SK-N-SH treated with all-trans-retinoic acid at 6 μM for 48 hours (cell line): ENCODE measurements at places on chromosomes 7 and 10.
A peak's percentile ranks its signal among the peaks of the same experiment; 100 is the strongest.

DNA sequence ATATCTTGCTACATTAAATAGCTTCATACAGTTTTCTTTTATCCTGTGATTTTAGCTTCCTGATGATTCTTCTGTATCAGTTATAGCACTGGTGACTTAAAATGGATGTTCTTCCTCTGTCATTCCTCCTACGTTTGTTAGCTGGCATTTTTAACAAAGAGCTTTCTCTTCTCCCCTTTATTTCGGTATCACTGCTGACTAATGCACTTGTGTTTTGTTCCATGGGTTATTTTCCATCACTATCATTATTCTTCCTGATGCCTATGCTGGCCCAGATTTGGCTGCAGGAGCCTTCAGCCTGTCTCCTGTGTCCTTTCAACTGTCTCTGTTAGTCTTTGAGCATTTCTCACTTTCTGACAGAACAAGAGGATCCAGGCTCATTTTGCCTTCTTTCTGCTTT lies 13.1 kb downstream of the BMS1 start:
- ATAC-seq, result no peak

DNA sequence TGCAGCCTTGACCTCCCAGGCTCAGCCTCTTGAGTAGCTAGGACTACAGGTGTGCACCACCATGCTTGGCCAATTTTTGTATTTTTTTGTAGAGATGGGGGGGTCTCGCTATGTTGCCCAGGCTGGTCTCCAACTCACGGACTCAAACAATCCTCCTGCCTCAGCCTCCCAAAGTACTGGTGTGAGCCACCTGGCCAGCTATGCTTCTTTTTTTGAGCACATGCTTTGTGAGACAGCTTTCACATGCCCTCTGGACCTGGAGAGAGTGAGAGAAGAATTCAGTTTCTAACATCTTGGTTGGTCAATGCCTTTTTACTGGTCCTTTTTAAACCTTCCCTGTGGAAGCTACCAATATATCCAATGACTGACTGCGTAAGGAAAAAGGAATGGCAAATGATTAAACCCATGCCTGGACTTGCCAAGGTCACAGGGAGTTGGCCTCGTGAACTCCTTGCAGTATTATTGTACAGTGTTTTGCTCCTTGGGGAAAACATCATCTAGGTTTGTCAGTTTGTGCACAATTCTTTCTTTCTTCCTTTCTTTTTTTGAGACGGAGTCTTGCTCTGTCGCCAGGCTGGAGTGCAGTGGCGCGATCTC lies 6.2 kb upstream of the FOXK1 start:
- no peak for ATAC-seq

DNA sequence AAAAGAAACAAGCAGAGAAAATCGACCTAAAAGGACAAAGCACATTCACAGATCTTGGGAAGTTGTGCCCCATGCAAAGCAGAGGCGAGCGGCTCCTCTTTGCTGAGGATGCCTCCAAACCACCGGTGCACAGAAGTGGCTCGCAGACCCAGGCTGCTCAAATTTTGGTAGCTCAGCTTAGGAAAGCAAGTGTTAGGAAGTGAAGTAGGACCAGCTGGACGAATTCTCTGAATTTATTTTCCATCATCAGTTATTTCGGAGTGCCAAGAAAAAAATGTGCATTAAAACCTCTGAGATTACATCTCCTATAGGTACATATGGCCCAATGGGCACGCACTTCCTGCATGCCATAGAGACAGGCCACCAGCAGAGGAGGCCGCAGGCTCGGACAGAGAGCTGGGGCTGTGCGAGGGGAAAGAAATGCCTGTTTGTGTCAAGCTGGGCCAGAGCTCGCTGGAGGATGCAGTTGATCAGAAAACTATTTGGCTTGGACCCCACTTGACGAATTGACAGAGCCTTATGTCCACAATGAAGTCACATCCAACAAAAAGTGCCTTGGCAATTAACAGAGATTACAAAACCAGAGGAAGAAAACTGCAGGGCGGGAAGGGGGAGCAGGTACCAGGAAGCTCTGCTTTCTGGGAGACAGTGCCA lies 122.3 kb upstream of the LYZL2 start:
- ATAC-seq, result peak; percentile 88

GRCh38 chr7:100568896-100569844 lies 4.5 kb downstream of the SAP25 start:
- peak; percentile 40 for ATAC-seq
